ENCODE measurements at places on chromosomes 11 and 22. TPM values are rescaled to one million over a fixed set of nuclear protein-coding genes. Genes with fewer than 3 reads are reported as not detected.

Gene BACE1
- total RNA-seq, result 40.5 TPM

Gene EXPH5
- 0.13 TPM for total RNA-seq

Gene LARGE1
- 12.8 TPM for total RNA-seq

Gene RAG2
- not detected for total RNA-seq

Gene NAALAD2
- 0.76 TPM for total RNA-seq

Gene CSF2RB
- 4.4 TPM for total RNA-seq

Gene TRIM44
- total RNA-seq, result 17.3 TPM

Gene SYNGR1
- 6.1 TPM for total RNA-seq
